ENCODE measurements at places on chromosomes 12 and 14. TPM values are rescaled to one million over a fixed set of nuclear protein-coding genes. Genes with fewer than 3 reads are reported as not detected.

DNA sequence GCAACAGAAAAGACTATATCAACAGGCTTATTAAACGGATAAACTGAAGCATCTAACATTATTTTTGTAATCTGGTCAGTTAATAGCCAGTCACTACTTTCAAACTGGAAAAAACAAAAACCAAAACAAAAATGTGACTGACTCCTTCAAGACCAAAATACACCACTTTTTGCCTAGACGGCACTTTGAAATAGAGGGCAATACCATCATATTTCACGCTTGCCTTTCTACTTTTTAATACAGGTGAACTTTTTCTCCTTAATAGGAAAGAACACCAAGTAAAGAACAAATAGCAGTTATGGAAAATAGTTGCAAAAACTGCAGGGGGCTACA is 550 bp upstream of the NUP107 start:
- peak overlapping the region; percentile 94 for H3K4me3 ChIP-seq
- H3K36me3 ChIP-seq = peaks cover 9% of the 10 kb centered on the region
- H3K4me1 ChIP-seq = peaks cover 31% of the 10 kb centered on the region
- DNase-seq = no peak
- no peaks in the 10 kb centered on the region for H3K27me3 ChIP-seq
- peak overlapping the region; percentile 97 for H3K27ac ChIP-seq

- H3K27ac ChIP-seq = no peak overlapping the region
- no peaks in the 10 kb centered on the region for H3K27me3 ChIP-seq
- no peaks in the 10 kb centered on the region for H3K4me1 ChIP-seq
- no peak overlapping the region for H3K4me3 ChIP-seq
These were observed 162.9 kb upstream of the ALG10B start for GRCh38 chr12:38153737-38154061.

GRCh38 chr12:54604436-54604835 is 16.0 kb upstream of the PPP1R1A start:
- no peak for DNase-seq
- no peak overlapping the region for H3K4me3 ChIP-seq
- peaks cover 6% of the 10 kb centered on the region for H3K4me1 ChIP-seq
- H3K36me3 ChIP-seq = no peaks in the 10 kb centered on the region
- no peak overlapping the region for H3K27ac ChIP-seq
- peaks cover 22% of the 10 kb centered on the region for H3K27me3 ChIP-seq

DNA sequence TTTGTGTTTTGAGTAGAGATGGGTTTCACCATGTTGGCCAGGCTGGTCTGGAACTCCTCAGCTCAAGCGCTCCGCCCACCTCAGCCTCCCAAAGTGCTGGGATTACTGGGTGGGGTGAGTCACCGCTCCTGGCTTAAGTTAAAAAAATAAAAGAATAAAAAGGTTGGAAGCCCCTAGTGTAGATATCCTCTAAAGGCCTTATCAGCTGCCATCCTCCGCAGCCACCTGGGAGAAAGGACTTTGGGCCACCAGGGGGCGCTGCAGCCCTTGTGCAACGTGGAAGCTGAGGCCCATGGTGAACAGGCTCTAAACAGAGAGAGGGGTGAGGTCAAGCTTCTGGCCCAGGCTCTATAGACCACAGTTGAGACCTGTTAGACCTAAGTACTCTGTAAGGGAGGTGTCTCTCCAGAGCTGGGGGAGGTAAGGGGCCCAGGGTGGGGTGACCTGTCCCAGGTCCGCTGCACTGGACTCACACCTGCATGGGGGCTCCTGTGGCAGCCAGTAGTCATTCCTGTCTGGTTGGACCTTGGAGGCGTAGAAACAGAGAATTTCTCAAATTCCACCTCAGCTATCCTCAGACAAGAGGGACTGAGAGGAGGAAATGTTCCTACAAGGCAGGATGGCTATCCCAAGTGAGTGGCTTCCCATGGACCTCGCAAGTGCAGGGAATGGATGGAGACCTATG is 14.0 kb upstream of the RACGAP1 start:
- H3K36me3 ChIP-seq = no peaks in the 10 kb centered on the region
- DNase-seq = peak; percentile 83
- no peak overlapping the region for H3K27ac ChIP-seq
- no peaks in the 10 kb centered on the region for H3K4me1 ChIP-seq

DNA sequence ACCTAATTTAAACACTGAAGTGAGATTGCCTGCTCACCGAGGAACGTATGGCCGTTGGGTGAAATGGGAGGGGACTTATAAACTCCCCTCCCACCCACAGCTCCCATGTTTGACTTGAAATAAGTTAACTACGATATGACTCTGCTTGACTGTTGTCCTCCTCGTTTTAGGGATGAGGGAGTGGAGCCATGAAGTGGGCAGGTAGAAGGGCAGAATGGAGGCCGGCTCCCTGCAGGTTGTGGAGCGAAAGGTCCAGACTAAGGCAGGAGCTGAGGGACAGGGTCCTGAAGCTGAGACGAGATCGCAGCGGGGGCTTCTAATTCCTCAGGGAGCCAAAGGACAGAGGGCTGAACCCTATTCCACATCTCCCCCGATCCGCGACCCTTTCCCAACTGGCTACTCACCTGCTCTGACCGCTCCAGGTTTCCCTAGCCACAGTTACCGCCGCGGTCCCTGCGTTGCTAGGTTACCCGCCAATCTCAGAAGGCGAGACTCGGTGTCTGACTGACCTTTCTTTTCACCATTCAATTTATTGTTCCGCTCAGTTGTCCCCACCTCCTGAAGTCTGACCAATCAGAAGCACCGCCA is 577 bp upstream of the TPCN1 start:
- no peak for DNase-seq
- H3K27ac ChIP-seq = peak overlapping the region; percentile 62
- H3K27me3 ChIP-seq = no peaks in the 10 kb centered on the region
- peaks cover 38% of the 10 kb centered on the region for H3K4me1 ChIP-seq
- peak overlapping the region; percentile 91 for H3K4me3 ChIP-seq

DNA sequence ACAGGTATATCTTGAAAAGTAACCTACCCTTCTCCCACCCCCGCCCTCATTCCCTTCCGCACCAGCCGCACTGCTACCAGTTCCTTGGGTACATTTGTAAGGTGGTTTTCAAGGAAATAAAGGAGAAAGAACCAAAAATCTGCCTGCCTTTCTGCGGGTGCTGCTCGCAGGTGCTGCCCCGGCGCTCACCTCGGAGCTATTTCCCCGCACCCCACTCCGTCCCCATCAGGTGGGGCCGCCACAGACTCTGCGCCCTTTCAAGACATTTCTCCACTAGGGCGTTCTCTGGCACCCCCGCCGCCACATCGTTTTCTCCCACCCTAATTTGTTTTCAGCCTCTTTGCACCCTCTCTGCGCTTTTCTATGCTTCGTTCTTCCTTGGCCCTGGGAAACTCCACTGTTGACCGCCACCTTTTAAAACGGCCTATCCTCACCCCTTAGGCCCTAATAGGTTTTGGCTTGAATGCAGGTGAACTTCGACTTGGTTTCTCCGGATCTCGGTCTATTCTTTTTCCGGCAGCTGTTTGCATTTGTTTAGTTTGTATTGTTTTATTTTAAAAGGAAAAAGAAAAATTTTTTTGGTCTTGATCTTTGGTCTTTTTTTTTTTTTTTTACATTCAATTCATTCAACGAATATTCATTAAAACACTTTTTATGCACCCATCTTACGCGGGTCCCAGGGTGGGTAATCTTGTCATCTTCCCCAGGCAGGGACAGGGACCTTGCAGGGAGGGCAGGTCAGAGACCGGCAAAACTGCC is 3.0 kb downstream of the VSX2 start:
- no peaks in the 10 kb centered on the region for H3K36me3 ChIP-seq
- DNase-seq = no peak
- H3K4me1 ChIP-seq = peaks cover 7% of the 10 kb centered on the region
- H3K4me3 ChIP-seq = peak overlapping the region; percentile 45

DNA sequence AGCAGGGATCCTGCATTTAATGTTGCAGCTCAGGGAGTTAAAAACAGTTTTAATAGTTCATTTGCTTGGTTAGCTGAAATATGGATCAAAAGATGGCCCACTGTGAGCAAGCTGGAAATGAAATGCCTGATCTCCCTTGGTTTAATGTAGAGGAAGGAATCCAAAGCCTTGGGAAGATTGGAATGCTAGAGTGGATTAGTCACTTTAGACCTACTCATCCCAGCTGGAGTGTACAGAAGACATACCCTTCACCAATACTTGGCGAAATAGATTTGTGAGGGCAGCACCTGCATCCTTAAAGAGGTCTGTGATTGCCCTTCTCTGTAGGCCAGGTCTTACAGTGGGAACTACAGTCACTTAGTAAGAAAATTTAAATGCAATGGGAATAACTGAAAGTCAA is 58.0 kb upstream of the KRAS start:
- H3K27me3 ChIP-seq = no peaks in the 10 kb centered on the region
- no peak overlapping the region for H3K27ac ChIP-seq
- no peaks in the 10 kb centered on the region for H3K4me1 ChIP-seq
- no peak overlapping the region for H3K4me3 ChIP-seq

DNA sequence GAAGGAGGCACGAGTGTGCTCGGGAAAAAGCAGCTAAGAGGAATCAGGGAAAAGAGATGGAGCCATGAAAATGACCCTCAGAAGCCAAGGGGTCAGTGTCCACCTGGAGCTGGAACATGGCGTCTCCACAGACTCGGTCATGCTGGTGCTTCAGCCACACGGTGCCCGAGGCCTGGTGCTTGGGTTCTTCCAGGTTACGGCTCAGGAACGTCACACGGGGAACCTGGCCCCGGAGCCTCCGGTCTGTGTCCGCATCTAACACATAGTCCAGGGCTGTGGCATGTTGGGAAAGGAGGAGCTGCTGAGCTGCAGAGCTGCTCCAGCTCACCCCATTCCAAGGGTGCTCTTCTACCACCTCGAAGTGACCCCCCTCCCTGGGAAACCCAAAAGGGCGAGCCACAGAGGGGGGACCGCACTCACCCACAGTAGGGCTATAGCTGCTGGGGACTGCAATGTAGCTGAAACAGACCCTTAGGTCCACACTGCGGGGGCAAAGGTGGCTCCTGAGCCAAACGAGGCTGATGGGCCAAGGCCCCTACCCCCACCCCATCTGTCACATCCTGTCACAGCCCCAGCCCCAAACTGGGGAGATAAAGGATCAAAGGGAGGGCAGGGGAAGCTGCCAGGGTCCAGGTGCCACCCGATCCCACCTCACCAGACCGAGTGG is 10.8 kb downstream of the ITGA7 start:
- H3K36me3 ChIP-seq = no peaks in the 10 kb centered on the region
- no peak overlapping the region for H3K27ac ChIP-seq

DNA sequence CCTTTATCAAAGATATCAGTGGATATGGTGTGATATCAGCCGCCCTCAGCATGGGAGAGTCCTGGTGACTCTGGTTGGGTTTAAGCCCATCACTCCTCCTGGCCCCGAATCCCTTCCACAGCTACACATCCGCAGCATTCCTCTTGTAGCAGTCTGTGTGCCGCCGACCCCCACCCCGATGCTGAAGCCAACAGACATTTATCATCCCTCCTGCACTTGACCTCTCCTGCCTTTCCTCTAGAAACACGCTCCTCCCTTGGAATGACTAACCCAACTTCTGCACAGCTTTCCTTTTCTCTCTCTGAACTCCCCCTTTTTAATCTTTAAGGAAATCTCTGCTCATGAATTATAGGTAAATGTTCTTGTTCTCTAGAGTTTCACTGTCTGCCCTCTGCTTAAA is 250.9 kb upstream of the FOXN3 start:
- no peaks in the 10 kb centered on the region for H3K27me3 ChIP-seq
- peaks cover 29% of the 10 kb centered on the region for H3K4me1 ChIP-seq
- H3K27ac ChIP-seq = peak overlapping the region; percentile 81

DNA sequence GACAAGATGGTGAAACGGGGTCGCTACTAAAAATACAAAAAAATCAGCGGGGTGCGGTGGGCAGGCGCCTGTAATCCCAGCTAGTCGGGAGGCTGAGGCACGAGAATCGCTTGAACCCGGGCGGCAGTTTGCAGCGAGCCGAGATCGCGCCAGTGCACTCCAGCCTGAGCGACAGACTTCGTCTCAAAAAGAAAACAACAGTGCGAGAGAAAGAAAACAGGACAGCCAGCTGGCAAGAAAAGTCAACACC is 633 bp upstream of the RNU4-2 start:
- no peaks in the 10 kb centered on the region for H3K36me3 ChIP-seq
- DNase-seq = no peak
- no peaks in the 10 kb centered on the region for H3K27me3 ChIP-seq
- H3K4me1 ChIP-seq = peaks cover 7% of the 10 kb centered on the region
- H3K27ac ChIP-seq = no peak overlapping the region

DNA sequence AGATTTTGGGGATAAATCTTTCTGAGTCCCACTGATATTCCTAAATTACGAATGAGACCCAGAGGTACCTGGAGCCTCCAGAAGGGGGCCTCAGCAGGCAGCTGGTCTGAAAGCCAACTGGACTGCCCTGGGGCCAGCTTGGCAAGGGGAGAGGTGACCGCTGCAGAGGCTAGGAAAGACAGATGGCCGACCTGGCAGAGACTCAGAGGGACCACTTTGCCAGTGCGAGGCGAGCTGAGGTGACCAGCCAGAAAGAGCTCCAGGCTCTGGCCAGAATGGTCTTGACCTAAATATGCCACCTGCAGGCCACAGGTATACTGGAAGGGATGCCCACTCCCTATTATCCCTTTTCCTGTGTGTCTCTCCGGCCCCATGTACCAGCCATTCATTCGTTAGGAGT is 256.8 kb upstream of the GARIN6 start:
- H3K36me3 ChIP-seq = no peaks in the 10 kb centered on the region
- no peak overlapping the region for H3K27ac ChIP-seq
- H3K27me3 ChIP-seq = no peaks in the 10 kb centered on the region
- DNase-seq = no peak

- no peaks in the 10 kb centered on the region for H3K4me1 ChIP-seq
- no peak overlapping the region for H3K27ac ChIP-seq
- DNase-seq = no peak
- H3K36me3 ChIP-seq = no peaks in the 10 kb centered on the region
These were observed 48.6 kb downstream of the RIMBP2 start for GRCh38 chr12:130667421-130667960.

DNA sequence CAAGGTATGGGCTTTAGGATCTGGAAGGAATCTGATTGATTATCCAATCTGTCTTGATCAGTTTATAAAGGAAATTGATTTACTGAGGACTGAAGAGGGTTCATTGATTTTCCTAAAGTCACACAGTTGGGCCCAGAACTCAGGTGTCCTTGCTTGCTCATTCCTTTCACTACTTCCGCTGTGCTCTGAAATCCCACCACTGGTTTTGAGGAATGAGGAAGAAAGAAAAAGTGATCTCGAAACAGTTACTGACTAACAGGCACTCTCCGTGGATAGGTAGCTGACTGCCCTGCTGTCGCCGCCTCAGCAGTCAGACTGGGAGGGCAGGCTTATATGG is at the start of gene FITM1:
TSS of gene FITM1 (plus strand) at position 280 of the 337 bp plus-strand sequence. CDS start 905 bp downstream, outside the sequence.
- peaks cover 4% of the 10 kb centered on the region for H3K4me1 ChIP-seq
- H3K27ac ChIP-seq = no peak within 1 kb of the TSS
- DNase-seq = peak; percentile 22
- no peaks in the 10 kb centered on the region for H3K27me3 ChIP-seq

The GPR132 gene
- 88.3 TPM for total RNA-seq

The LALBA gene
- not detected for total RNA-seq

The SLC6A13 gene
- 1.9 TPM for total RNA-seq

The MRPS35 gene
- 48.1 TPM for total RNA-seq

The CMKLR1 gene
- total RNA-seq = 0.26 TPM

The FSCB gene
- not detected for total RNA-seq

The WNT1 gene
- not detected for total RNA-seq

The TRHDE gene
- not detected for total RNA-seq

The IL23A gene
- 0.84 TPM for total RNA-seq

The KLRK1 gene
- total RNA-seq = 80.4 TPM

The SDS gene
- not detected for total RNA-seq

The ZFP36L1 gene
- 94.9 TPM for total RNA-seq
